CD4-positive, alpha-beta T cell treated with Interleukin-15 for 4 hours (primary cell): ENCODE measurements at places on chromosomes 16 and 17.

DNA sequence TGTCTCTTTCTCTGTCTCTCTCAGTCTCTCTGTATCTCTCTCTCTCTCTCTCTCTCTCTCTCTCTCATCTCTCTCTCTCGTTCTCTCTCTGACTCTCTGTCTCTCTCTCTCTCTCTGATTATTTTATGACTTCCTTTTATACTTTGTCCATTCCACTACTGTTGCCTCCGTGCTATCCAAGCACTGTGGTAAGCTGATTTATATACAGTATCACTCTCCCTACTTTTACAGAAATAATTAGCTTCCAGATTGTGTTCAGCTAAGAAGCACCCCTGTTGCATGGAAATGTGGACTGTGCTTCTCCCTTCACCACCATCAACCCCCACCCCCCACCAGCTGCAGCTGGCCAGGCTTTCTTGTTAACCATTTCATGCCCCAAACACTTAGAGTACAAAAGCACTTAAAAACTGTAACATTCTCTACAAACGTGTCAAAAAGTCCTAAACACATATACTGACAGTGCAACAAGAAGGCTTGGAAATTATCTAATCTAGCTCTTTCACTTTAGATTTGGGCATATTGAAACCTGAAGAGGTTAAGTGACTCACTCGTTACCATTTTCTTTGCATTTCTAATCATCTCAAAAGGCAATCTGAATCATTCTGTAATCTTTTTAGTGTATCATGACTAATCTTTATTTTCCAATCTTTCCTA is 11.6 kb upstream of the TMEM100 start:
- DNase-seq, result no peak

DNA sequence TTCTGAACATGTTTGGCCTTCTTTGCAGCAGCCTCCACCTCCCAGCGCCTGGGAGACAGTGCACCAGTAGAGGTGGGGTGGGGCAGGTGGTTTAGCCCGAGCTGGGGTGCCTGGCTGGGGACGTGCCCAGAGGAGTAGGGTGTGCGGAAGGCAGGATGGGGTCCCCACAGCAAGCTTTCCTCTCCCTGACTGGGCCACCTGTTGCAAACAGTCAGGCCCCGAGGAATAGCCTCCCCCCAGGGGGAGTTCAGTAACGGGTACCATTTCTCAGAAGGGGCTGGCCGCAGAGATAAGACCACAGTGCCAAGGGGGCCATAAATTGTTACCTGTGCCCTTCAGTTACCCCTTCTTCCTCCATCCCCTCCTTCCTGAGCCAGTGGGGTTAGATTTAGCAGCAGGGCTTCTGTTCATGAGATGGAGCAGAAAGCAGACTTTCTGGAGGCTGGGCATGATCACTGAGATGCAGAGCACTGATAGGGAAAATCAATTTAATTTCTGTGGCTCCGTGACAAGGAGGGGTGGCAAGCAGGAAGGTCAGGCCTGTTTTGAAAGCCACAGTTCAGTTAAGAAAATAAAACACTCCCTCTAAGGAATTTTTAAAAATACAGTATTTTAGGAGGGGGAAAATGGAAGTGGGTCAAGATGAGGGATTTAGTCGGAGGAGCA is 181.9 kb downstream of the MSI2 start:
- DNase-seq, result no peak

- no peak for DNase-seq
Measured at GRCh38 chr16:13127144-13127543, 225.7 kb downstream of the SHISA9 start.

DNA sequence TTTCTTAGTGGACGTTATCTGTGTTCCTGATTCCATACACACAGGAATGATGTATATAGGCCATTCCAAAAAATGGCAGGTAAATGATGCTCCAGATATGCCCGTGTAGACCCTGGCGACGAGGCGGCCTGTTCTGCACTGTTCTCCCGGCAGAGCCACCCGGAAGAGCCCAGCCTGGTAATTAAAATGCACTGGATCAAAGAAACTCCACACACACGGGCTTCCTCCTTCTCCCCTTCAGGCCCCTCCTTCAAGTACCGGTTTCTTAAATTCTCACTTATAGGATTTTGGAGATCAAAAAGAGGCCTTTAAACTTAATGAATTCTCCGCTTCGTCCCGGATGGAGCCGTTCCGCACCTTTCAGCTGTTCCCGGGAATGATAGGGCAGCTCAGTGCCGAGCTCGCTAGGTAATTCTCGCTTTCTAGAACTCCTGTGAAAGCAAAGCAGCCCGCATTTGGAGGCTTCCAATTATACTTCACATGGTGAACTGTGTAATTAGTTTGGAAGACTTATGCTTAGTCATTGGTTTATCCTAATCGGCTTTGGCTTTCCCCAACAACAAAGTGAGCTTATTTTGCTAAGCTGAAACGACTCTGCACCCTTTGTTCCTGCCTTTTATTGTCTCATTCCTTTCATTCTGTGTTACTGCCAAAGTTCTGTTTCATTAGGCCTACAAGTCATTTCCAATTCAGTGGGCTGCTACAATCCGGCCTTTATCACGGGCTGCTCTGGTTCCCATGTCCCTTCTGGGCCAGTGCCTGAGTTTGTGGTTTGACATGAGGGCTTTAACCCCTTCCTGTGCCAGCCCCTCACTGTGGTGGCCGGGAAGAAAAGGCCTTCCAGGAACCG is 150.0 kb downstream of the MSI2 start:
- no peak for DNase-seq

DNA sequence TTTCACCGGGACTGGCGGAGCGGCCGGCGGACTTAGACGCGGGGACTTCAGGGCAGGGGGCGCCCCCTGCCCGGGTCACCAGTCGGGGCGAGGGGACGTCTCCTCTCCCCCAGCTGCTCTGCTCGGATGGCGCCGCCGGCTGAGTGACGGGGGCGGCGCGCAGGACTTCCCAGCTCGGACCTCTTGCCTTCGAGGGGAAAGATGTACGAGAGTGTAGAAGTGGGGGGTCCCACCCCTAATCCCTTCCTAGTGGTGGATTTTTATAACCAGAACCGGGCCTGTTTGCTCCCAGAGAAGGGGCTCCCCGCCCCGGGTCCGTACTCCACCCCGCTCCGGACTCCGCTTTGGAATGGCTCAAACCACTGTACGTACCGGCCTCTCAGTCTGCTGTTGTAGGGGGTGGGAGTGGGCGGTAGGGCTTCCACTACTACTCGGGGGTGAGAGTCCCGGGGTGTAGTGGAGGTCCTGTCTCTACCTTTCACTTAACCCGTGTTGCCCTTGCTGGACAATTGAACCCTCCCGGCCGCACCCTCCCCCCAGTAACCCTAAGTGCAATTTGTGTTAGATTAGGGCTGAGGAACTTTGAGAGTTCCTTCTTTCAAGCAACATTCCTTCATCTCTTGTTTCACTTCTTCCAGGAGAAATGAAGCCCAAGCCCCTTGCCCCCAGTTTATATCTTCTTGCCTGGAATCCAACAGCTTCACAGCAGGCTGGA is 21.9 kb downstream of the GJD3 start:
- DNase-seq, result no peak

DNA sequence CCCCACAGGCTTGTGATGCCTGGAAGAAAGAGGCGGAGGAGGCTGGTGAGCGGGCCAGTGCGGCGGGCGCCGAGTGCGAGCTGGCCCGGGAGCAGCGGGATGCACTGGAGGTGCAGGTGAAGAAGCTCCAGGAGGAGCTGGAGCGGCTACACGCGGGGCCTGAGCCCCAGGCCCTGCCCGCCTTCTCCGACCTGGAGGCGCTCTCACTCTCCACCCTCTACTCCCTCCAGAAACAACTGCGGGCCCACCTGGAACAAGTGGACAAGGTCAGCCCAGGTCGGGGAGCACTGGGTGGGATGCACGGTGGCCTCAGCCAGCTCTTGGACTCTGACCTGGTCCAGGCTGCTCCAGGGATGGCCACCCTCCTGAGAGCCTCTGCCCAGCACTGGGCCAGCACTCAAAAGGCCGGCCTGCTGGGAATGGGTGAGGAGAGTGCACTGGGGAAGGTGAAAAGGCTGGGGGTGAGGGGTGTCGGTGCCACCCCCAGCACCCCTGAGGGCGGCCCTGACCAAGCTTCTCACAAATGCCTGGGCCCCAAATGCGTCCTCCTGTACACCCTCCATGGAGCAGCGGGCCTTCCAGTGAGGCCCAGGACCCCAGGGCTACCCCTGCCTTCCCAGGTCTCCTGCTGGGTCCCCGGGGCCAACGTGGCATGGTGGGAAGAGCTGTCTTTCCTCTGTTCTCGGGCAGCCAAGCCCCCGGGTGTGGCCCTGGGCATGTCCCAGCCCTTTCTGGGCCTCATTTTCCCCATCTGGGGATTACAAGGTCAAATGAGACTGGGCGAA is 20.8 kb downstream of the UNC13D start:
- DNase-seq, result no peak

DNA sequence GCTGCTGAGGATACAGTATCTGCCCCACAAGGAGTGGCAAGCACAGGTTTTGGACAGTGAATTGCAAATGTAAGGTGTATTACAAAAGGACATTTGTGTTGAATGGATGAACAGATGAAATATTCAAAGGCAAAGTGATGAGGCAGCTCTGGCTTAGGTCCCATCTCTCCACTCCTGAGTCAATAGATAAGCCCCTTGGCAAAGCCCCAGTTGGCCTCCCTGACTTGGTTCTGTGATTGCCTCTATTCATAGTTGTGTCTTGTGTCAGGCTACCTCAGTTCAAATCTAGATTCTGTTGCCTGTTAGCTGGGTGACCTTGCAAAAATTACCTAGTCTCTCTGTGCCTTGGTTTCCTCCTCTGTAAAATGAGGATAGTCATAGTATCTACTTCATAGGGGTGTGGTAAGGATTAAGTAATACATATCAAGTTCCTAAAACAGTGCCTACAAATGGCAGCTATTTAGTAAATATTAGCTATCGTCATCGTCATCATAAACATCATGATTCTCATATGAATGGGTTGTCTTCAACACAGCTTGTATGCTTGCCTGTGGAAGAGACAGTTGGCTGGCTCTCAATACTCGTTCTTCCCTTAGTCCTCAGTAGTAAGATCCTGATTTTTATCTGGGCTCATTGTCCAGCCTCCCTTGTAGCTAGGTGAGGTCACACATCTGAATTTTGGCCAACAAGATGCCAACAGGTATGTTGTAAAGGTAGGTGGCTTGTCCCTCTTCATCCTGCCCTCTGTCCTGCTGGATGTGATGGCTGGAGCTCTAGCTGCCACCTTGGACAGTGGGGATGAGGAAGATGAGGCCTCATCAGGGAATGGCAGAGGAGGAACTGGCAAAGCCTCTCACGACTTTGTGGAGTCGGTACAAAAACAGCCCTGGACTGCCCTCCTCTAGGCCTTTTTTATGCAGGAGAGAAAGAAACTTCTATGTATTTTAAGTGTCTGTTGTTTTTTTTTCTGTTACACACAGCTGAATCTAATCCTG is 2.1 kb upstream of the MFAP4 start:
- no peak for DNase-seq

DNA sequence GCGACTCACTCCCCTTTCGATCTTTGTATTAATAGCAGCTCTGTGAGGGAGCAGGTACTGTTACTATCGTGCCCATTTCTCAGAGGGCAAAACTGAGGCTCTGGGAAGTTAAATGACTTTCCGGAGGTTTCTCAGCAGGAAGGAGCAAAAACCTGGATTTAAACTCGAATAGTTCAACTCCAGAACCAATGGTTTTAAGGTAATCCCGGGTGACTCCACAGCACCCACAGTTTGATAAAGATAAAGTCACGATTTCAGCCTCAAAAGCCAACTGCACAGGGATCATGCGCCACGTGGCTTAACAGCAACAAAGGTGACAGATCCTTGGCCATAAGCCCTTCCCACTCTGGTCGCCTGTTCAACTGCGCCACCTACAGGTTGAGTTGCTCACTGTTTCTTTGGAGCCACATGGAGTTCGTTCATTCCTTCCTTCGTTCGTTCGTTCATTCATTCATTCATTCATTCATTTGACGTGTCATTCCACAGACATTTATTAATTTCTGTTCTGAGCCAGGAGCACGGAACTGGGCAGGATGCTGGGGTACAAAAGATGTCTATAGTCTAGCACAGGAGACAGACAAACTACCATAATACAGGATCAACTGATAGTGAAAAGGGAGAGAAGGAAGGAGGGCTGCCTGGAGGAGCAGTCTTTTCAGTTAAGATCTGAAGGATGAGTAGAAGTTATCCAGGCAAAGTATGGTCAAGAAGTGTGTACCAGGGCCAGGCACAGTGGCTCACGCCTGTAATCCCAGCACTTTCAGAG is 134.8 kb downstream of the HS3ST2 start:
- peak; percentile 30 for DNase-seq

DNA sequence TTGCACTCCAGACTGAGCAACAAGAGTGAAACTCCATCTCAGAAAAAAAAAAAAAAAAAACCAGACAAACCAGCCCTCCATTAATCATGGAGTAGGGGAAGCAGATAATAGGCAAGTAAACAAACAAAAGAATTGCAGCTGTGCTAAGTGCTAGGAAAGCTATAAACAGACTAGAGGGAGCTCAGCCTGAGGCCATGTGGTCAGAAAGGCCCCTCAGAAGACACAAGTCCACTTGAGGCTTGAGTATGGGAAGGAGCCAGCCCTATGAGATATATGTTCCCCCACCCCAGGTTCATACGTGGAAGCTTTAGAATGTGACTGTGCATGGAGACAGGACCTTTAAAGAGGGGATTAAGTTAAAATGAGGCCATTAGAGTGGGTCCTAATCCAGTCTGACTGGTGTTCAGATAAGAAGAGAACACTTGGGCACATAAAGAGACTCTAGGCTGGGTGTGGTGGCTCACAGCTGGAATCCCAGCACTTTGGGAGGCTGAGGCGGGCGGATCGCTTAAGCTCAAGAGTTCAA is 132.6 kb upstream of the NOL11 start:
- DNase-seq, result no peak

GRCh38 chr17:73256220-73256619 is 5.5 kb downstream of the CPSF4L start:
- no peak for DNase-seq

GRCh38 chr17:5694551-5694950 is 110.2 kb upstream of the NLRP1 start:
- DNase-seq, result no peak
